ENCODE measurements at places on chromosomes 6 and 20. TPM values are rescaled to one million over a fixed set of nuclear protein-coding genes. Genes with fewer than 3 reads are reported as not detected.
A peak's percentile ranks its signal among the peaks of the same experiment; 100 is the strongest.

The CRISP3 gene
- total RNA-seq = not detected

The SNX5 gene
- total RNA-seq = 70.9 TPM

The LHFPL5 gene
- total RNA-seq = not detected

DNA sequence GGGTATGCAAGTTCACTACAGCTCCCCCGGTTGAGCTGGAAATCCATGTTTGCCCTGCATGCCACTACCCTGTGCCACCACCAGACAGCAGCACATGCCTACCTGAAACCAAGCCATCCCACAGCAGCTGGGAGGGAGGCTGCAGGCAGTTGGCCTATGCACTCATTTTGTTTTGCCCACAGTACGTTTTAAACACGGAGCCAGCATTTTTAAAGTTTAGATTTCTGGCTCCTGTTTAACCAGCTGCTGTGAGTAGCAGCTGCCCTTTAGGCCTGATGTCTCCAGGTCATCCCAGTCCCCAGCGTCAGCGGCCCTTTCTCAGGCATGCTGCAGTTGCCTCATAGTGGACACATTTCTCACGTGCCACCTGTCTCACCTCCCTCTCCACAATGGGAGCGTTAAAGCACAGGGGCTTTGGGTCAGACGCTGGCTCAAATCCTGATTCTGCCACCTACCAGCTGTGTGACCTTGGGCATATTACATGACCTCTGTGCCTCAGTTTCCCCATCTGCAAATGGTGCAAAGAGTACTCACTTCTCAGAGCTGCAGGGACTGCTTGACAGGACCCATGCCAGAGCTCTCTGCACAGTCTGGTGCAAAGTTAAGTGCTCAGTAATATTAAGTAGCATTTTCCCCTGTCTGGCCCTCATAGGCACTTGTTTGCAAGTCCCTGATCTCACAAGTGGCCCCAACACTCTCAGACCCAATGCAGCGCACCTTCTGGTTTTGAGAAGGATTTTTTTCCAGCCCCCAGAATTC is 8.2 kb upstream of the UBE2V1 start:
- DNase-seq = no peak
- no peaks in the 10 kb centered on the region for H3K27me3 ChIP-seq
- H3K4me1 ChIP-seq = no peaks in the 10 kb centered on the region

DNA sequence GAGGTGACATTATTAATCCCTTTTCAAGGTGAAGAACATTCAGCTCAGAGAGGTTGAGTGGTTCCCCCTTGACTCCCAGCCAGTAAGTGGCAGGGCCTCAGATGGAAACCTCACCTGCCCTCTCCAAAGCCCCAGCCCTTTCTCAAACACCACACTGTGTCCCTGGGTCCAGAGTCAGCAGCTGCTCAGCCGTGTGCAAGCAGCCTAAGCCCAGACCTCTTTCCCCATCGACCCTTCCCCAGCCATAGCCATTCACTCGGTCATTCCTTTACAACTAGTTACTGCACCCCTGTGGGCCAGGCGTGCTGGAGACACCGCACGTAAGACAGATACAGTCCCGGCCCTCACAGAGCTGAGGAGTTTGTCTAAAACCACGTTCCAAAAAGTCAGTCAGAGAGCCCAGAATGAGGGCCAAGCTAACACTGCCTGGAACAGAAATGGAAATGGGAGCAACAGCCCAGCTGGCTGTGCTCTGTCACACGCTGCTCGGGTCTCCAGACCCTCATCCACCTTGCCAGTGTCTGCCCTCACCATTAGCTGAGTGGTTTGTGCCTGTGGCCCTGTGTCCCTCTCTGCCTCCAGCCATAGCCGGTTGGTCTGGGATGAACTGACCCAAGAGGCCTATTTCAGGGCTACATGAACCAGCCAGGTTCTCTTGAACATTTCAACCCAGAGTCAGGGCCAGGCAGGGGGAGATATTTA is 29.6 kb downstream of the ZC3H12D start:
- DNase-seq = peak; percentile 47
- no peaks in the 10 kb centered on the region for H3K36me3 ChIP-seq
- H3K4me1 ChIP-seq = no peaks in the 10 kb centered on the region
- no peak overlapping the region for H3K4me3 ChIP-seq
- no peak overlapping the region for H3K27ac ChIP-seq

DNA sequence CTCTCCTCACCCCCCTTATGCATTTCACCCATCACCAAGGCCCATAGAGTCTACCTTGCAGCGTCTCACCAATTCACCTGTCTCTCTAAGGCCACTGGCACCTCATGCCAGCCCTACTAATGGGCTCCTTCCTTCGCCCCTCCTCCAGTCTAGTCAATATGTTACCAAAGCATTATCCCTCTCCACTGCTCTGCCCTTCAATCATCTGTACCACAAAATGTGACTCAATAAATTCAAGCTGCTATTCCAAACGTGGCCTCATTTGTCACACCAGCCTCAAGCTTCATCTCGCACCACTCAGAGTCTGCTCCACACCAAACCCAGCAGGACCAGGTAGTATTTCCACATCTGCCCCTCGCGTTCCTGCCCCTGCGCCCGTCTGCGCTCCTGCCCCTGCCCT is 21.8 kb upstream of the RPS6KA2 start:
- no peak for DNase-seq
- no peaks in the 10 kb centered on the region for H3K27me3 ChIP-seq
- no peaks in the 10 kb centered on the region for H3K4me1 ChIP-seq
- no peak overlapping the region for H3K27ac ChIP-seq

- H3K27ac ChIP-seq = no peak overlapping the region
- H3K4me1 ChIP-seq = no peaks in the 10 kb centered on the region
- H3K27me3 ChIP-seq = no peaks in the 10 kb centered on the region
Observed at GRCh38 chr20:13322621-13323020, 101.5 kb downstream of the ISM1 start.

DNA sequence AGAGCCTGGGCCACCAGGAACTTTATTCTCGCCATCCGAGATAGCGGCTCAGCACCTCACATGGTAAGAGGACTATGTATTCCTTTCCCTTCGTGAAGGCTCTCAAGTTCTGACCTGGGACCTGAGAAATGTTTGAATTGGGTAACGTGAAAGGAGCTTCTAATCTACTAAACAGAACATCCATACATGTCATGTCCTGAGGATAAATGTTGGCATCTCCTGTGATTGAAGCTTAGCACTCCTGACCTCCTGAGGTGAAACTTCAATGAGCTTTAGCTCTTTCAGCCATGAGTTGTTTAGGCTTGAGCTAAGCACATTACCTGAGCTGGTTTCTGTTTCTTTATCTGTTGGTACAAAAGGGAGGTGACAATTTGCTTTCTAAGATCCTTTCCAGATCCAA is 280.9 kb downstream of the PACRG start:
- H3K4me1 ChIP-seq = no peaks in the 10 kb centered on the region
- H3K36me3 ChIP-seq = no peaks in the 10 kb centered on the region
- no peak overlapping the region for H3K4me3 ChIP-seq
- no peak for DNase-seq
- no peaks in the 10 kb centered on the region for H3K27me3 ChIP-seq
- no peak overlapping the region for H3K27ac ChIP-seq

DNA sequence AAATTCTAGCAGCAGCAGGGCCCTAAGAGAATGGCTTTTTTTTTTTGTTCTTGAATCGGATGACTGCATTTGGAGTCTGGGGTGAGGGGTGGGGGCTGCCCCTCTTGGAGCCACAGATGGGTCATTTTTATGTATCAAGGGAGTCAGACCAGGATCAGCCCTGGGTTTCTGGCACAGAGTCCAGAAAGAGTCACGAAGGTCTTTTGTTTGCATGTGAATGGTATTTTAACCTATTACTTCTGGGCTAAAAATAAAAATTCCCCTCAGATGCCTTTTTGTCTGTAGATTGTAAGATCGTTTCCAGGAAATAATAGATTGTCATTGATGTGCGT is 72.5 kb downstream of the PHACTR3 start:
- H3K4me3 ChIP-seq = no peak overlapping the region
- DNase-seq = no peak
- no peaks in the 10 kb centered on the region for H3K27me3 ChIP-seq

DNA sequence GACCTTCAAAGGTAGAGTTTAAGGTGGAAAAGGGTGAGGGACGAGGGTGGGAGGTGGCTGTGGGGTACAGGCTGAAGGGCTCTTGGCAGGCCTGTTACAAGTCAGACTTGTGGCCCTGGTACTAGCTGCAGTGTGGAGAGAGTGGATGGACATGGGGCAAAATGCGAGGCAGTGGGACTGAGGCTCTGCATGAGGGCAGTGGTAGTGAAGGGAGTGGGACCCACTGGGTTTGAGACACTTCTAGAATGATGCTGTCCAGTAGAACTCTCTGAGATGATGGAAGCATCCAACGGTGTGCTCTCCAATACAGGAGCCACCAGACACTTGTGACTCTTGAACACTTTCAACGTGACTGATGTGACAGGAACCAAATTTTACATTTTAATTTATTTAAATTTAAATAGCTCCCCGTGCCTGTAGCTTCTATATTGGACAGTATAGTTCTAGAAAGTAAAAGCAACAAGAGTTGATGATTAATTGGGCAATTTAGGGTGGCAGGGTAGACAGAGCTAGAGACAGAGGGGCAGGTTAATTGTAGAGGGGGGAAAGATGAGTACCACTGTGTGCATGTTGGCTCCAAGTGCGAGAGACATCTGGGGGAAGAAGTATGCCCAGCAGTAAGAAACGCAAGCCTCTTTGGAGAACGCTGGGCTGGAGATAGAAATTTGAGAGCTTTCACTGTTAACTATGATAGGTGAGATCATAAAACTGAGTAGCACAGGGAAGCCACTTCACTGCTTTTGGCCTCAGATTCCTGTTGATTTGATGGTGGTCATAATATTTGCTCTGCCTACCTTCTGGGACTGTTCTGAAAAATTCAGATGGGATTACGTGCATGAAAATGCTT is 77.5 kb downstream of the TXNDC5 start:
- no peaks in the 10 kb centered on the region for H3K4me1 ChIP-seq
- H3K4me3 ChIP-seq = no peak overlapping the region
- H3K36me3 ChIP-seq = no peaks in the 10 kb centered on the region
- H3K27me3 ChIP-seq = no peaks in the 10 kb centered on the region

GRCh38 chr6:155078331-155078745 is 83.2 kb downstream of the TIAM2 start:
- no peak overlapping the region for H3K27ac ChIP-seq
- no peaks in the 10 kb centered on the region for H3K4me1 ChIP-seq
- no peaks in the 10 kb centered on the region for H3K36me3 ChIP-seq
- no peaks in the 10 kb centered on the region for H3K27me3 ChIP-seq
- H3K4me3 ChIP-seq = no peak overlapping the region

All from aorta (tissue), 5 donors.